ENCODE measurements at places on chromosomes 11 and 22.

DNA sequence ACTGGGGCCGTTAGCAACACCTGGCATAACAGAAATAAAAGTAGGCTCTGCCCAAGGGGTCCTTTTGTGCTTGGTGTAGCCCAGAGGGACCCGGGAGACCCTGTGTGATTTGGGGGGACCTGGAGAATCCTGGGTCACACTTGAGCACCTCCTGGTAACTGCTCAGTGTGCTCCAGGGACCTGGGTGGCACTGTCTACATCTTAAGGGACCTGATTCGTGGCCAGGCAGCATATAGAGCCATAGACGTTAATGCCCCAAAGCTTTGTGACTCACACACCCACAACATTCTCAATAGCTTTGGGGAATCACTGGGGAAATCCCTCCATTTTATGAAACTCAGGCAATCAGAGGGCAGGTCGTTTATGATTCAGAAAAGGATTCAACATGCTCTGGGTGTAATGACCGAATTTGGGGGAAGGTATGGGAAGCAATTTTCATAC, 3.6 kb upstream of the IGF2 start:
- DNase-seq, result no peak

DNA sequence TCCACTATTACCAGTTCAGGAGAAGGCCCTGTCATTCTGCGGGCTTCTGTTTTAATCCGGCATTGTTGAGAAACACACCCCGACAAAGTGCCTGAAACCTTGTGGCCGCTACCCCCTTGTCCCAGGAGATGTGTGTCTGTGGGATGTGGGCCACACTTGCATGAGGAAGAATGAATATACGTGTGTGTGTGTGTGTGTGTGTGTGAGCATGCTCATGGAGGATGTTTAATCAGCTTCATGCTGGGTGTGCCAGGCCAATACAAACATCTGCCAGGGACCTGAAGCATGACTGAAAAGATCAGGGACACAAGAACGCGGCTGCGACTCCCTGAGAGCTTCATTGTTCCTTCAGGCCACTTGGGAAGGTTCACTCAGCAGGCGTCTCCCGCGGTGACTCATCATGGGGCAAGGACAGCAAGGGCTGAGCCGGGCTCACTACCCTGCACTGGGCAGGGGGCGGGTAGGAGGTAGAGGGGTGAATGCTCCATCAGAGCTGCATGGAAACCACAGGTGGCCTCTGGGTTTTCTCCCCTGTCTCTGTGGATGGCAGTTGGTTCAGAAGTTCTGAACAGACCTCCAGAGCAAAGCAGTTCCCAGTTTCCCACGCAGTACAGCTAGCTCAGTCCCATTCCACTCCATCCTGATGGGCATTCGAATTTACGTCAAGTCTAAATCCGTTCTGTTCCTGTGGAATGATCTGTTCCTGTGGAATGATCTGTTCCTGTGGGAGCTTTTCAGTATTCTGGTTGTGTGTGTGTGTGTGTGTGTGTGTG, 7.0 kb upstream of the MALAT1 start:
- DNase-seq, result peak; percentile 84

DNA sequence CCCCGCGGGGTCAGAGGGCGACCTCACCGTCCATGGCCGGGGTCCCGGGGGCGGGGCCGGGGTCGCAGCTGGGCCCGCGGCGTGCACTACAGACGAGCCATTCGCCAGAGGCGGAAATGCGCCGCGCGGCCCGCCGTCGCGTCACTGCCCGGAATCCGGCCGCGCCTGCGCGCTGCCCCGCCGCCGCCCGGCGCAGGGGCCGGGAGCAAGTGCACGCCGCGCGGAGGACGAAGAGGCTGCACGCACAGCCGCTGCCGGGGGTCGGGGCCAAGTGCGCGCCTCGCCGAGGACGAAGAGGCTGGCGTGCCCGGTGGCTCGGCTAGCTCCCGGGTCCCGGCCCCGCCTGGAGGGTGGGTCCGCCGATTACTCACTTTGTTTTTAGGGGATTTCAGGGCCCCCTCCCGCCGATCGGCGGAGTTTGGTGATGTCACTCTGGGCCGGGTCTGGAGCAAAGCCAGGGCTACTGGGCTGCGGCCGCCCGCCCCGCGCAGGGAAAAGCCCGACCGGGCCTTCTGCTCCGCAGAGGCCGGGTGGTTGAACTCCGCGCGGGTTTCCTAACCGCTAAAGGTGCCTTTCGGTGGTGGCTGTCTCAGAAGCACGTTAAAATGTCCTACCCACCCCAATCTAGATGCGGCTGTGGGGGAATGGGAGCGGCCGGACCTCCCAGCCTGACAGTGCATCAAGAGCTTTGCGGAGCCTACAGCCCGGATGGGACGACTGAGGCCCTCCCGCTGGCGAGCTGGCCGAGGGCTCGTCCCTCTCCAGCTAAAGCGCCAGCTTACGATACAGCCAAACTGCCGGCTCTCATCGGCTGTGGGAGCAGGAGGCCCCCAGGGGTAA, at the start of gene RELA:
TSS of gene RELA (minus strand) at position 118 of the 840 bp plus-strand sequence. CDS start at position 34, 84 bp downstream.
- DNase-seq, result peak; percentile 92

DNA sequence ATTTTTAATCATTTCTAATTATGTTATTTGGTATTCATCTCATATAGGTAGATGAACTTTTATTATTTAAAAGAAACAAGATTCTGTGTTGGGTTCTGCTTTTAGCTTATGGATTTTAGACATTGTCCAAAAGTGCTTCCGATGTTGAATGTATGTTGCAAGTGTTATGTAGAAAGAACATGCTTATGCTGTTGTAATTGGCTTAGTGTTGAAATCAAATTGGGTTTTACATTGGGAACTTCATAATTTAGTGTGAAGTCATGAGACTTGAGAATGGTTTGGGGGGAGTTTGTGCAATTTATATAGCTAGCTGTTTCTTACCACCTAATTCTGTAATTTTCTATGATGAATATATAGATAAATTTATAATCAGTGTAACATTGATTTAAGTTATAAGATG, 3.6 kb downstream of the MTMR3 start:
- DNase-seq, result no peak

DNA sequence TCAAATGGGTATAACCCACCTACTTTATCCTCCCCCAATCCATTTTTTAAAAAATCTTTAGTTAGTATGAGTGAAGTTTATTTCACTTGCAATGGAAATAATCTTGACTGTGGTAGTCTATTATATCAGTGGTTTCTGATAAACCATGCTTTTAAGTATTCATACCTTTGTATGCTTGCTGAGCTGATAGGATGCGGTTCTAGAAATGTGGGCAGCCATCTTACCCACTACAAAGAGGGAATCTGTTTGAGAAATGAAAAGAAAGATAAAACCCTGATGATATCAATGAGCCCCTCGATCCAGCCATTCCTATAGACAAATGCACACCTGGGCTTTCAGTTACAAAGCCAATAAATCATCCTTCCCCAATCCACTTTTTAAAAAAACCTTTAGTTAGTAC, 13.8 kb upstream of the PVALB start:
- DNase-seq, result no peak

- no peak for DNase-seq
Measured at GRCh38 chr11:3638513-3638912, 3.3 kb downstream of the ART5 start.

- DNase-seq, result no peak
Measured at GRCh38 chr11:2558861-2559526, 114.2 kb downstream of the KCNQ1 start.

- no peak for DNase-seq
Measured at GRCh38 chr11:94790661-94791180, 22.6 kb downstream of the AMOTL1 start.

DNA sequence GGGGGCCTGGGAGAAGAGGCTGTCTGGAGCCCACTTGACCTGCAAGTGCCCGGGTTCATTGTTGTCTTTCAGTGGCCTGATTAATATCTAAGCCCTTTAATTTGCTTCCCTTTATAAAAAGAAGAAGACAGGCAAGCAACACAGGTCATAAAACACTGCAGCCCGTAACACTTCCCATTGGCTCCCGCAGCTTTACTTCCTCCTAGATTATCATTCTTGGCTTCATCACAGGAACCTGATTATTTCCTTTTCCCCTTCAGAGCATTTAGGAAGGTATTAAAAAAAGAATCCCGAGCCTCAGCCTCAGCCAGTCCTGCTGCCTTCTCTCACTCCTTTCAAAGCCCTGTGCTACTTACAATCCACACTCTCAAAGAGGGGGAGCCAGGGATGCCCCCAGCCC, 183.2 kb downstream of the GRIK4 start:
- no peak for DNase-seq

DNA sequence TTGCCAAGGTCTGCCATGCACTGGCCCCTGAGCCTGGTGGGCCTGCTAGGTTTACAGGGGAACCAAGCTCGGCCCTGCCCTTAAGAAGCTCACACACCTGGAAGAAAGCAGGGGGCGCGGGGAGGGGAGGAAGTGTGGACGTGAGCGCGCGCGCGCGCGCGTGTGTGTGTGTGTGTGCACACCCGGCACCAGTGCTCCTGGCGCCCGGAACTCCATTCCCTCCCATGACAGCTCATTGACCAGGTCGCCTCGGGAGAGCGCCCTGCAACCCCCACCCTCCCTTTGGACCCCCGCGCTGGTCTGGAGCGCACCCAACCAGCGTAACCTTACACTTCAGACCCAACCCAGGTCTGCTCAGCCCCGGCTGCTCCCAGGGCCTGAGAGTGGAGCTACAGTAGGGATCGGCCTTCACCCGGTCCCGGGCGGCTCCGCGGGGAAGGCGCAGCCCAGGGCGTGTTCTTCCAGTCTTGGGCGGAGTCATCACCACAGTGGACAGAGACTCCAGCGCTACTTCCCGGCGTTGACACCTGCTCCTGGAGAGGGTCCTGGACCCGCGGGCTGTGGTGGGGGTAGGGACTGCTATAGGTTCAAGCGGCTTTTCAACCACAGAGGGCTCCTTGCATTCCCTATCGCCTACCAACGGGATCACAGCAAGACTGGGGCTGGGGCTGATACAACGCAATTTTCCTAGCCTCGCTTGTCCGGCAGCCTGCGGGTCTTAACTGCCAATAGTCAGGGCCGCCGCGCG, 1.5 kb downstream of the GALNT18 start:
- peak; percentile 22 for DNase-seq

DNA sequence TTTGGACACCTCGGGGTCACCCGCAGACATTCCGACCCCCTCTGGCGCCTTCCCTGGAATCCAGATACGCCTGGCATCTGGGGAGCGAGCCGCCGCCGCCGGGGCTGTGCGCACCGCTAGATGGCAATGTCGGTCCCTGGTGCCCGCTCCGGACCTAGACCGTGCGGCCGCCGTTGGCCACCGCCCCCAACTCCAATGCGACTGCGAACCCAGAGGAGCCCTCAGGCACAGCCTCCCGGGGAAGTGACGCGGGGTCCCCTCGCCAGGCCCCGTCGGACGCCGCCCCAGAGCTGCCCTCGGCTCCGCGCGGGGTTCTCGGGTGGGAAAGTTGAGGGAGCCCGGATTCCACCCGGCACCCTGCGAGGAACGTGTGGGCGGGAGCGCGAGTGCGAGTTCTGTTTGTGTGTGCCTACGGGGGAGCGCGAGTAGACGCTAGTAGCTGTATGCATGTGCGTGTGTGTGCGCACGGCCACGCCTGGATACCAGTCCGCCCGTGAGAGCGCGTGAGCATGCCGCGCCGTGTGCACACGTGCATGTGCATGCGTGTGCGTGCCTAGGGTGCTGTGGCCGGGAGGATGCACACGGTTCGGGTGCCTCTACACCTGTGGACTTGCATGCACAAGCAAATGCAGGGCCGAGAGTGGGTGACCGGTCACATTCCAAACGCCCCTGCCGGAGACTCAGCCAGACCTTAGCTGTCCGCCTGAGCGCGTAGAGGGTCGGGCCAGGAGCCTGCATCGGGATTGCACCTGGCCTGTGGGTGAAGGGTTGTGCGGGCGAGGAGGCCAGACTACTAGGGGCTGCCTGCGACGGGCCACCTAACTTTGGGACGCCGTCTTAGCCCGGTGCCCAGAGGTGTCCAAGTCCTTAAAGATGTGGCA, 1.9 kb downstream of the CHRM4 start:
- peak; percentile 77 for DNase-seq

- DNase-seq, result no peak
Measured at GRCh38 chr11:70048279-70049024, 29.7 kb upstream of the ANO1 start.

DNA sequence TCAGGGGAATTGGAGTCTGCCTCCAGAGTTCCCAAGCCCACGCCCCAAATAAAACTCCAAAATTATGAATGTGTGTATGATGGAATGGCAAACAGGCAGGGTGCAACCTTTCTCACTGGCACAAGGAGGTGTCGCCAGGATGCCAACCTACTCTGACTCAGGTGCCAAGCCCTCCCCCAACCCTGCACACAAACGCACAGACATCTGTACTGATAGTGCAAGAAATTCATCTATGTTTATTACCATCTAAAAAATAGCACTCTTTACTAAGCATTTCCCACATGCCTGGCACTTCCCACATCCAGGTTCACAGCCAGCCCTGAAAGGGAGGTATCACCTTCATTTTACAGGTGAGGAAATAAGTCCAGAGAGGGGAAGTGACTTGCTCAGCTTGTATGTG, 1.2 kb downstream of the PLA2G3 start:
- no peak for DNase-seq

GRCh38 chr22:31537019-31537535, 40.7 kb downstream of the SFI1 start:
- no peak for DNase-seq

GRCh38 chr22:19056951-19057401, 65.2 kb downstream of the DGCR2 start:
- no peak for DNase-seq

DNA sequence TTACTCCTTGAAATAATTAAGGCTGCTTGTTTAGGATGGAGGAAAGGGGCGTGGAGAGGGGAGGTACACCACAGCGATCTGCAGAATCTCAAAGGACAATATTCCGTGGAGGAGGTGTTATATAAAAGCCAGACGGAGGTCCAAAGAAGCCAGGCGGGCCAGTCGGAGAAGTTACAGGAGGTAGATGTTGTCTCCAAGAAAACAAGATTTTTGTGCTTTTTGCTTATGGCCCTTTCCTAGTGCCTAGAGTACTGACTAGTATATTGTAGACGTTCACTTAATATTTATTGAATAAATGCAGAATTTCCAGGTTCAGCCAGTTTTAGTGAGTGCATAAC, 761 bp downstream of the ZDHHC13 start:
- no peak for DNase-seq

DNA sequence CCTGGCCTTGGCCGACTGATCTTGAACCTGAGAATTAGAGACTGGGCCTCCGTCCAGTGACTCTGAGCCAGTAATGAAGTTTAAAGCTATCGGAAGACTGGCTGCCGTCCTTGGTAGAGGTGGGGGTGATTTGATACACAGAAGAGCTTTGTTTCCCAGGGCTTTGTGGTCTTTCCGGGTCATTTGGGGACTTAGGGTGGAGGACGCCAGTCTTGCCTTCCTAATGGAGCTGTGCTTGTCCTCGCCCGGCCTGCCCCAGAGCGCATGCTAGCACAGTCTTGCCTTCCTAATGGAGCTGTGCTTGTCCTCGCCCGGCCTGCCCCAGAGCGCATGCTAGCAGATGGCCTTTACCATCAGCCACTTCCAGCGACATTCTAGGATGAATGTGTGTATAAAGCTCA, 65.8 kb downstream of the ST3GAL4 start:
- DNase-seq, result no peak

DNA sequence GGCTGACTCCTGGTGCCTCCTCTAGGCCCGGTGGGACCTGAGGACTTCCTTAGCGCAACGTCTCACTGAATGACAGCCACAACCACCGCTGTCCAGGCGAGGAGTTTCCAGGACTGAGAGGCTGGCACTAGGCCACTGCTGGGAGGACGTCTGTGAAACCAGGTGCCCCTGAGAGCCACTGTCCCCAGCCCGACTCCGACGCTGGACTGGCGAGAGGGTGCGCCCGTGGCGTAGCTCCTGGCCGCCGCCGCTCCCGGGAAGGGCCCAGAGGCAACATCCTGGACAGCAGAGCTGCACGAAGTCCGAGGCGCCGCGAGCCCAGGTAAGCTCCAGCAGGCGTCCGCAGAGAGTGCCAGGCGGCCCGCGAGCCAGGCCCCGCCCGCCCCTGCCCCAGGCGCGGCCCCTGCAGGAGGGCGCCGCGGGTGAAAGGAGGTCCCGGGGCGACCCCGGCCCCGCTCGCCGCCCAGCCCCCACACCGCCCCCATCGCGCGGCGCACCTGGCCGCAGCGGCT, 525 bp downstream of the DGCR2 start:
- DNase-seq, result peak; percentile 31
